ENCODE measurements at places on chromosomes 2 and 18. TPM values are rescaled to one million over a fixed set of nuclear protein-coding genes. Genes with fewer than 3 reads are reported as not detected.

The CFAP210 gene
- 0.50 TPM for total RNA-seq

The MARCHF4 gene
- total RNA-seq, result 27.7 TPM

The STPG4 gene
- total RNA-seq, result not detected

The DSC3 gene
- 1.2 TPM for total RNA-seq

The NYAP2 gene
- total RNA-seq, result not detected

The ANKRD30B gene
- not detected for total RNA-seq

The TTC21B gene
- total RNA-seq, result 6.3 TPM

The DQX1 gene
- total RNA-seq, result 0.05 TPM
